ENCODE measurements at places on chromosomes 11 and 22. TPM values are rescaled to one million over a fixed set of nuclear protein-coding genes. Genes with fewer than 3 reads are reported as not detected.

Gene MPZL2
- 59.9 TPM for total RNA-seq

Gene USP2
- 15.3 TPM for total RNA-seq

Gene C22orf31
- 0.52 TPM for total RNA-seq

Gene ZNF215
- not detected for total RNA-seq

Gene NLRX1
- total RNA-seq = 31.4 TPM

Gene MYO7A
- 1.3 TPM for total RNA-seq

Gene GLB1L3
- total RNA-seq = 8.5 TPM

DNA sequence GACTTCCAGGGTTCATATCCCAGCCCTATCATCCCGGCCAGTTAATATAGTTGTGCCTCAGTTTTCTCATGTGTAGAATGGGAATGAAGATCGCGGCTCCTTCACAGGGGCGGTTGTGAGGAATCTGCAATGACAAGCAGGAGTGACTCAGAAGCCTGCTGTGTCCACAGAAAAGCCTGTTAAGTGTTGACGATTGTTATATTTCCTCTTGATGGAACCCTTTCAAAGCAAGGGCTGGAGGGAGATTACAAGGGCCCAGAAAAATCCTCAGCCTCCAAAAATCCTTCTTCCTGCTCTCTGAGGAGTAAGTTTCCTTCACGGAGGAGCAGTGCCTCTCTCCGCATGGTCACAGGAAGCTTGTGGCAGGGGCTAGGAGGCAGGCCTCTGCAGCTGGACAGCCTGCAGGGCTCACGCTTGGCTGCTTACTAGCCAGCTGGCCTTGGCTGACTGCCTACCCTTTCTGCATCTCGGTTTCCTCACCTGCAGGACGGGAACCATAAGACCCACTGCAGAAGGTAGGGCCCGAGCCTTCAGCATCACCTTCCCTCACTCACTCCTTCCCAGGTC is 63.4 kb downstream of the CACNG2 start:
- no peak for DNase-seq

GRCh38 chr11:1927848-1928469 is 8.5 kb downstream of the TNNT3 start:
- DNase-seq = no peak

DNA sequence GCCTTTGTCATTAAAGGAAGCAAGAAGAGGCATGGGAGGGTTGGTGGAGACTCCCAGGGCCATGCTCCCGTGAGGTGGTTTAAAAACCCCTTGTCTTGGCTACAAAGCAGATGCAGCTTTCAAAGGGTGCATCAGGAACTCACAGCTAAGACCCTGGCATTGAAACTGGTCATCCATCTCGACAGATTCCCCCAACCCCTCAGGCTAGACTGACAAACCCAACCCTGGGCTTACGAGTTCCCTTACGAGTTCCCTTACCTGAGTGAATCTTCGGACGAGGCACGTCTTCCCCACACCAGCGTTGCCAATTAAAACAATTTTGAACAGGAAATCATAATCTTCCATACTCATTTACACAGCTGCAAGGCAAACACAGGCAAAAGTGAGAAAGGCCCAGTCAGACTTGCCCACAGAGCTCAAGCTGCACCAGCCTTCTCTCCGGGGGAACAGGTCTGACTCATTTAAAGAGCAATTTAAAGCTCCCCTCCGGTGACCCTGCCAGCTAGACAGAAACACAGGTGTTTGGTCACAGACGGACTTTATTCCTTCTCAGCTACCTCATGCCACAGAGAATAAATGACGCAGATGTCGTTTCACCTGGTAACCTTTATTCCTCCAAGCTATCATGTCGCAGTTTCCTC is 74.6 kb downstream of the RAB30 start:
- DNase-seq = no peak

DNA sequence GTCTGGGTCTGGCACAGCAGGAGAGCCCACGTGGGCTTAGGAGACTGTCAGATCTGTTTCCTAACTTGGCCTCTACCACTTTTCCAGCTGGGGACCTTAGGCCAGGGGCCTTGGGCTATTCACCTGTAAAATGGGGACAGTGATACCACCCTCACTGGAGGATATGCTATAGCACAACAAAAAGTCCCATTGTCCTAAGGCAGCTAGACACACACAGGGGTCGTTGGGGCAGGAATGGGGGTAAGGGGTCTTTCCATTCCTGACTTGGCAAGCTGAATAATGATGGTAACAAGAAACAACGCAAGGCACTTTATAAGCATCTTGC is 2.6 kb upstream of the SH3BP1 start:
- DNase-seq = no peak

- DNase-seq = no peak
Measured at GRCh38 chr11:35845860-35846259, 98.0 kb upstream of the LDLRAD3 start.
